ENCODE measurements at places on chromosomes 4 and X.

DNA sequence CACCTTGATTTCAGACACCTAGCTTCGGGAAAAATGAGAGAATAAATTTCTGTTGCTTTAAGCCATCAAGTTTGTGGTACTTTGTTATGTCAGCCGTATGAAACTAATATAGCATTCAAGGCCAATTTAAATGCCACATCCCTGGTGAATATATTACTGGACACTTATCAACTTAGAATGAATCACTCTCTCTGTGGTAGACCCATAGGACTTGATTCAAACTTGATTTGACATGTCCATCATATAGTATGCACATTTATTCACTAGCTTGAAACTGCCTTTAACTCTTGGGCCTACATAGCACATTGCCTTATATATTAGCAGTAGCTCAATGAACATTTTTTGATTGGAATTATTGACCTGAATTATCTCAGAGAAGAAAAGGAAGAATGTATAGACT, 172.3 kb downstream of the ADGRA3 start:
- DNase-seq, result no peak

GRCh38 chr4:39243462-39243861, 61.1 kb downstream of the WDR19 start:
- no peak for DNase-seq

DNA sequence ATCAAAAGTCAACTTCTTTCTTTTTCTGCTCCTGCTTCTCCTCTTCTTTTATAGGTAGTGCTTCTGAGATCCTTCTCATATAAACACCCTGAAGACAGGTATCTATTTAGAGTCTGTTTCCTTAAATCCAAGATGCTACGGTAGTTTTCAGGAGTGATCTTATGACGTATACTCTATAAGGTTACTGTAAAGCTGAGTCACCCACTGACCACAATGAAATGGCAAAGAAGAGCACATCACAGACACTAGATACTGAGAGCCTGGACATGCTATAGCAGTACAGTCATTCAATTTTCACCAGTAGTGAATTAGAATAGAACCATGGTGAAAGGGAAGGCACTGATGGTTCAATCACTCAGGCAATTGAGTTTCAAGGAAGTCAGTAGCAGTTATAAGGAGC, 412.5 kb downstream of the ADAM29 start:
- no peak for DNase-seq

GRCh38 chr4:28373191-28373590, 1512.5 kb downstream of the STIM2 start:
- no peak for DNase-seq

DNA sequence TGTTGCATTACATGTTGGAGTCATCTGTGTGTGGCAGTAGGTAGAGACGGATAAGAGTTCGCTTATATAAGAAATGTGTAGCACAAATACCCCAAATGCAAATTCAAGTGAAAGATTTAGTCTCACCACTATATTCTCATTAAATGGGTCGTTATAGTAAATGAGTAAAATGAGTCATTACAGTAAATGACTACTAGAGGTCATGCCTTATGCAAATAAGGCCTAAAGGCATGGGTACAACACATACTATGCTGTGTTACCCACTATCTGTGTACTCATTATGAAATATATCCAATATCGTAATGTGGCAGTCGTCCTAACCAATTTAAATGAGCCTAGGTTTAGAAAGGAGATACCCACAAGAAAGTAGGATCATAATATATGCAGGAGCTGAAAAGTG, 1603.1 kb downstream of the C4orf33 start:
- no peak for DNase-seq

GRCh38 chr4:6763330-6763851, 19.1 kb upstream of the KIAA0232 start:
- DNase-seq, result no peak

- DNase-seq, result no peak
Measured at GRCh38 chr4:135191596-135191995, 990.0 kb upstream of the PABPC4L start.

DNA sequence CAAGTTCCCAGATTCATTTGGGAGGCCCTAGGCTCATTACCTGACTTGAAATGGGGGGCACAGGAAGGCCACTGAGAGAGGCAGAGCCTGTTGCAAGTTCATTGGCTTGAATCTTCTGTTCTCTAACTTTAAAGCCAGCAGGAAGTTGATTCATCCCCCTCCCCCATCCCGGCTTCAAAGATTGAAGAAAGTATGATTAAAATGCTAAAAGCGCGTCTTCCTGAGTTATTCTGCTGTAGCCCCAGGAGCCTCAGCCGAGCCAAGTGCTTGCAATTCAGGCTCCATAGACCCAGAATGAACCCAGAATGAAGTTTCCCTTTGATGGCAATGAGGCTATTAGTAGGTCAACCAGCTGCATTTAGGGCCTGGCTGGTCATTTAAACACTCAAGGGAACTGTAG, 14.7 kb downstream of the CHST7 start:
- no peak for DNase-seq

DNA sequence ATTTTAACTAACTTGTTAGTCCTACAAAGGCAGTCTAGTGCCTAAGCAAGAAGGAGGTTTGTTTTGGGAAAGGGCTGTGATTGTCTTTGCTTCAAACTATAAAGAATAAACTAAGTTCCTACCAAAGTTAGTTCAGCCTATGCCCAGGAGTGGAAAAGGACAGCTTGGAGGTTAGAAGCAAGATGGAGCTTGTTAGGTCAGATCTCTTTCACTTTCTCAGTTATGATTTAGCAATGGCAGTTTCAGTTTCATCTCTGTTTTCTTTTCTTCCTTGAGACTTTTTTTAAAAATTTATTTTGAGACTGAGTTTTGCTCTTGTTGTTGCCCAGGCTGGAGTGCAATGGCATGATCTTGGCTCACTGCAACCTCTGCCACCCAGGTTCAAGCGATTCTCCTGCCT, 82.9 kb upstream of the NLGN4X start:
- DNase-seq, result no peak

DNA sequence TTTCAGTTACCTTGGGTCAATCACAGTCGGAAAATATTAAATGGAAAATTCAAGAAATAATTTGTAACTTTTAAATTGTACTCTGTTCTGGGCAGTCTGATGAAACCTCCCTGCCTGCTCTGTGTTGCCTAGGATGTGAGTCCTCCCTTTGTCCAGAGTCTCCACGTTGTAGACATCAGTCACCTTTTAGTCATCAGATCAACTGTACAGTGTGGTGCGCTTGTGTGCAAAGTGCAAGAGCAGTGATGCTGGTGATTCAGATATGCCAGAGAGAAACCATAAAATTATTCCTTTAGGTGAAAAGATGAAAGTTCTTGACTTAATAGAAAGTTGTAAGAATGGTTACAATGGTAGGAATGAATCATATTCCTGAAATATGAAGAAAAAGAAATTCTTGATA, 1.4 kb downstream of the SPATA4 start:
- no peak for DNase-seq

GRCh38 chr4:160835789-160836188, 1328.0 kb downstream of the FSTL5 start:
- DNase-seq, result no peak

DNA sequence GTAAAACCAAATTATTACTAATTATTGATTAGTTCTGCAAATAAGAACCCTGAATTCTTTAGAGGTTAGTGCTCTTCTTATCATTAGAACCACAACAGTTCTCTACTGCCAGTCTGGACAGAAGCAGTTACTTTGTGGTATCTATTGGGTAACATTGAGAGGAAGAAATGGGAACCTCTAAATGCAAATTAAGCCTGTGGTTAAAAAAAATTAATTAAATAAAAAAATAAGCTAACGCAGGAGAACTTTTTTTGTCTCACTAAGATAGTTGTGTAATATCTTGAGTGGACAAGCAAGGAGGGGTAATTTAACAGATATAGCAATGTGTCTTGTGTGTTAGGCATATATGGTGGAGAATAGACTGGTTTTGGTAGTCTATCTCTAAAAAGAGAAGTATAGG, 32.9 kb upstream of the TET2 start:
- no peak for DNase-seq

GRCh38 chrX:10486373-10486772, 134.0 kb downstream of the MID1 start:
- DNase-seq, result no peak

GRCh38 chr4:179124419-179124818, 1682.2 kb upstream of the AGA start:
- DNase-seq, result no peak

DNA sequence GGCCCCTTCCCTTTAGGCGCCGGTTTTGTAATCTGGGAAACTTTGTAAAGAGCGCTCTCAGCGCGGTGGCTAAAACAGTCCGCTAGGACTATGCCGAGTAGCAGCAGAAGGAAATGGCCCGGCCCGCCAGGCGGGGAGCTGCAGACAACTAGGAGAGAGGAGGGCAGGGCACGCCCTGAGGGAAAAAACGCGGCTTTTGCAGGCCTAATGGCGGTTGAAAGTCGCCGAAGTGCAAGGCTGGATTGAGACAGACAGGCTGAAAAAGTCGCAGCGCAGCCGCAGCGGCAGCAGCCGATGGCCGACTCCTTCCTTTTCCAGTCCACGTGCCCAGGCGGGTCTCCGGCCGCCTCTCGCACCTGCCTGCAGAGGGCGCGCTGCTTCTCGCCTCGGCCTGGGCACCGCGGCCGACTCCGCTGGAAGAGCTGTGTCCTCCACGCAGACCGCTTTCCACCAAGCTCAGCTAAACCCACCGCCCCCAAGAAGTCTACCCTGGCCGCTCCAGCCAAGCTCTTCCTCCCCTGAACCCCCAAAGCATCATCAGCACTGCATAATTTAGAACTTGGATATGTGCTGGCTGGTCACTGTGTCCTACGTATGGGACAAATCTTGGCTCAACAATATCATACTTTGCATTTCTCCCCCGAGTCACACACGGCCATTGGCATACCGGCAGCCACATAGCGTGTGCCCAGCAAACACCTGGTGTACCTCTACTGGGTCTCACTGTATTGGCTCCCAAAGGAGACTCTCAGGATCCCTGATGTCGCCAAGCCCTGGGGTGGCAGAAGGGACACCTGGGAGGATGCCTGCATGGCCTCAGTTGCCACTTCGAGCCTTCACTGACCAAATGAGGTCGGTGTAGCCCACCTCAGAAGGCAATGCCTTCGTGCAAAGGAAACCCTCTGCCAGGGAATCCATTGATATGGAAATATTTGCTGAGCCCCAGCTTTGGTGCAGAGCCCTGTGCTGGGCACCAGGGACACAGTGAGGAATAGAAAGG, 14.5 kb downstream of the SLC25A5 start:
- peak; percentile 73 for DNase-seq

DNA sequence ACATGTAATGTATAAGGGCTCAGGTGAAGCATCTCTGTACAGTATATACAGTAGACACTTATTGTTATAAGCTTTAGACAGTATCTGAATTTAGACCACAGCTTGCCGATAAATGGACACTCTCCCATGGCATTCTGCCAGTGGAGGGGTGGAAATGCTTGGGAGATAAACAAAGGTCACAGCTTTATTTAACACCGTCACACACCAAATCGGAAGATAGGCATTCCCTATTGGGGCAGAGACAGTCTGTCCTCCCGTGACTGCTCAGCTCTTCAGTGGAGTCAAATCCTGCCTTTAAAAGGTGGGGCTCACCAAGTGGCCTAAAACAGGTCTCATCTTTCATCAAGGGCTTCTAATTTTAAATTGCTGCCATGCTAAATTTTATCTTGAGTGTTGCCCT, 178.8 kb downstream of the CAMK2D start:
- DNase-seq, result no peak

GRCh38 chrX:133776072-133776471, 209.3 kb downstream of the GPC3 start:
- no peak for DNase-seq

- DNase-seq, result no peak
Measured at GRCh38 chr4:73646117-73646516, 25.9 kb upstream of the RASSF6 start.

DNA sequence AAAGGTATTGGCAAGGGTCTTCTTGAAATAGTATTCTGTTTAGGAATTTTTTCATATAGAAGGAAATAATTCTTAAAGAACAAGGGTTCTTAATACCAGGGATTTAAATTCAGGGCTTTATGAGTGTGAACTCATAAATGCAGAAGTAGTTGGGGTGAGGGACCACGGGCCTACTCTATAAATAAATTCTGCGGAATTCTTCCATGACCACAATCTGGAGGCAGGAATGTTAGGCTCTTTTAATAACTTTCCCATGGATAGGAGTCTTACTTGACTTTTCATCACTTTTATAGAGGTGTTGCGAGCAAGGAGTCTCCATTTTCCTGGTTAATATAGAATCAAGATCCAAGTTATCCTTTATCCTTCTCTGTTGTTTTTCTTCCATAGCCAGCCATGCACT, 76.7 kb upstream of the SLC4A4 start:
- no peak for DNase-seq

- DNase-seq, result no peak
Measured at GRCh38 chr4:162469977-162470376, 306.2 kb upstream of the FSTL5 start.

DNA sequence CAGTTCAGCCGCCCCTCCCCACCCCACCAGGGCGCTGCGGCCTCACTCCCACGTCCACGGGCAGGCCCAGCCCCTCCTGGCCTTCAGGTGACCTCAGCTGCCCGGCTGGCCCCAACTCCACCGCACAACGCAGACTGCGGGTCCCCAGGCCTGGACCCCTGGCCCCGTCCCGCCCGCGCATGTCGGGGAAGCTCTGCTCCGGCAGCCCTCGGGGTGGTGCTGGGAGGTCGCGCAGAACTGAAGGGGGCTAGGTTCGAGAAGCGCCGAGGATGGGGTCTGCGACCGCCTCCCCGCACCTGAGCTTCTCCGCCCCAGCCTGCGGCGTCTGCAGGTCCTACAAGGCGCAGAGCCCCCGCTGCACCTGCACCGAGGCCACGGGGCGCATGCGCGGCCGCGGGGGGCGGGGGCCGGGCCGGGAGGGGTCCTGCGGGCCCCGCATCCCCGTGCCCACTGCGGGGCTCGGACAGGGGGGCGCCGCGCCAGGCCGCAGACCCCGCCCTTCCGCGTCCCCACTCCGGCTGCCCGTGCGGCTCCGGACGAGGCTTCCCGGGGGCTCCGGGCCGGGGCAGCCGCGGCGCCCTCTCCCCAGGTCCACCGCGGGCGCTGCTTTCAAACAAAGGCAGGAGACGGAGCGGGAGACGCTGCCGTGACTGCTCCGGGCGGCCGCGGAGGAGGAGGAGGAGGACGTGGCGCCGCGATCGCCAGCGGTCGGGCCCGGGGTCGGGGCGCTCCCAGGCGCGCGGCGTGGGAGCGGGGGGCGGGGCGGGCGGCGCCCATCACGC, 672 bp upstream of the NAT8L start:
- DNase-seq, result no peak

DNA sequence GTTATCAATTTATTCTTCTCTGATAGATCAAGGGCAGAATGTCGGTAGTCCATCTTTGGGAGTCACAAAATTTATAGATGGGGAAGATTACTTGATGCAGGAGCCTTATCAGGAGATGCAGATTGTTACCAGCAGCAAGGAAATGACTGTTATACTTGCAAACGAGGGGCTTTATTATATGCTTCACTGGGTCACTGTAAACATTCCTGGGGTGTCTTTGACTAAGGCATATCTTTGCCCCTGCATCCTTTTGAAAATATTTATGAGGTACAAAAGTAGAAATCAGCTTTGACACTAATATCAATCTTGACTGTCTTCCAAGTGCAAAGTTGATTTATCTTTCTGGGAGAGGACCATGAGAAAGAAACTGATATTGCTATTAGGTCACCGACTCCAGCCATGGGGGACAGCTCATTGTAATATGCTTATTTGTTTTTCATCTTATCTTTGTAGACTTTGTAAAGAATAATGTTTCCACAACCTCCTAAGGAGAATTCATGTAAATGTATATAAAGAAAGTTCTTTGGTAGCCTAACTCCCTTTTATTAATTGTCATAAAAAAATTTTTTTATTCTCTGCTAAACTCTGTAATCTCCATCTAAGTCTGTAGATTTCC, 177.3 kb upstream of the EMCN start:
- DNase-seq, result no peak
